HS-27A (cell line): ENCODE measurements at places on chromosomes 2 and 18.

DNA sequence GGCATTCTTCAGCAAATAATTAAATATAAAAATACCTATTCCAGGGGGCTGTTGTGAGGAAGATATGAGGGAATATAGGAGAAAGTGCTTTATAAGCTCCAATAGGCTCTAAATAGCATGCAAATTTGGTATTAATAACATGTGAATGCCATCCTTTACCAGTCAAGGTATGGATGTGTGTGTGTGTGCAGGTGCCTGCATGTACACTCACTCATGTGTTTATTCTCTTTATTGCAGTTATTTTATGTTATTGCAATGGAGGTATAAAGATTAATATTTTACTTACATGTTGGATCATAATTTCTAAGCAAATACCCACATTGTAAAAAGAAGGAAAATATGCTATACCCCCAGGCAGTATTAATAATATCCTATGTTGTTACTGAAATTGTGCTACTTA, 1093.0 kb upstream of the GYPC start:
- DNase-seq = no peak

- peak; percentile 80 for DNase-seq
These were observed 57.6 kb upstream of the ZNF519 start for GRCh38 chr18:14189858-14190257.

GRCh38 chr2:229539628-229540027, 174.7 kb downstream of the DNER start:
- no peak for DNase-seq

- no peak for DNase-seq
These were observed 24.4 kb downstream of the ADRA2B start for GRCh38 chr2:96091711-96092572.

GRCh38 chr18:9095297-9096006, 7.0 kb upstream of the NDUFV2 start:
- no peak for DNase-seq

- DNase-seq = peak; percentile 58
These were observed 3.9 kb downstream of the KCNK3 start for GRCh38 chr2:26696351-26696816.

GRCh38 chr18:70158992-70159717, 46.3 kb downstream of the RTTN start:
- no peak for DNase-seq

DNA sequence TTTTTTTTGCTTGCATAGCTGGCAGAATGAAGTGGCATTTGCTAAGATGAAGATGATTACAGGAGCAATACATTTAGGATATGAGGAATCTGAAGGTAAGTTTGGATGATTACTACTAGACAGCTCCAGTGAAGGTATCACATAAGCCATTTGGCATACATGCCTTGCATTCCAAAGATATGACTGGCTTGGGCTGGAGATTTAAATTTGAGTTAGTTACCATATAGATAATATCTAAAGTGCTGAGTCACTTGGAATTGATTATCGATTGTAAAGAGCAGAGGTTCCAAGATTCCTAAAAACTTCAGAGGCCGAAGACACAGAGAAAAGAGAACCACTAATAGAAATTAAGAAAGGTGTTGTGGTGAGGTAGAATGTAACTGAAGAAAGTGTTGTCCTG, 1026.4 kb downstream of the DSC3 start:
- peak; percentile 29 for DNase-seq

GRCh38 chr2:231720987-231721966, 13.0 kb downstream of the PTMA start:
- no peak for DNase-seq

DNA sequence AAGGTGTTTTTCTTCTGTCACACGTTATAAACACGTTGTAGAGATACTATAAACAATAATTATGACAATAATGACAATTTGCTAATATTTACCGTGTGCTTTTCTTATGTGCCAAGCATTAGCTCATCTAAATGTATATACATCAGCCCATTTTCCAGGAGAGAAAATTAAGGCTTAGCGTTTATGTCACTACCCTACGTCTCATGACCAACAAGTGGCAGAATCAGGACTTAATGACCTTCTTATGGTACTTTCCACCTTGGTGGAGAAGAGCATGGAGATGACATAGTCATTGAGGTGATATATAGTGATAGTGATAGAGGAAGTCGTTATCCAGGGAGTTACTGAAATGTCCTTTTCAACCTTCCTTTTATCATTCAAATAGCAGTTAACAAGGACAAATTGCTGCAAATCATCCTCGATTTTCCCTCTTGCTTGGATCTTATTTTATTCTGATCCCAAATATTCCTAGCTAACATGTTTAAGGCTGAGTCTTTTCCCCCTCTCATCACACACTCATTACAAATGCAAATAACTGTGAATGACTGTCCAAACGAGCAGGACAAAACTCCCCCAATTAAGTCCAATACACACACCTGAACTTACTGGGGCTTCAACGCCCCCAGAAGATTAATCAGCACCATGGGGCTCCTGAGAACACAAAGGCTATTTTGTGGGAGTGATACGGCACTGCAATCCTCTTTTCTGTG, 27.3 kb downstream of the SPRED2 start:
- DNase-seq = no peak

DNA sequence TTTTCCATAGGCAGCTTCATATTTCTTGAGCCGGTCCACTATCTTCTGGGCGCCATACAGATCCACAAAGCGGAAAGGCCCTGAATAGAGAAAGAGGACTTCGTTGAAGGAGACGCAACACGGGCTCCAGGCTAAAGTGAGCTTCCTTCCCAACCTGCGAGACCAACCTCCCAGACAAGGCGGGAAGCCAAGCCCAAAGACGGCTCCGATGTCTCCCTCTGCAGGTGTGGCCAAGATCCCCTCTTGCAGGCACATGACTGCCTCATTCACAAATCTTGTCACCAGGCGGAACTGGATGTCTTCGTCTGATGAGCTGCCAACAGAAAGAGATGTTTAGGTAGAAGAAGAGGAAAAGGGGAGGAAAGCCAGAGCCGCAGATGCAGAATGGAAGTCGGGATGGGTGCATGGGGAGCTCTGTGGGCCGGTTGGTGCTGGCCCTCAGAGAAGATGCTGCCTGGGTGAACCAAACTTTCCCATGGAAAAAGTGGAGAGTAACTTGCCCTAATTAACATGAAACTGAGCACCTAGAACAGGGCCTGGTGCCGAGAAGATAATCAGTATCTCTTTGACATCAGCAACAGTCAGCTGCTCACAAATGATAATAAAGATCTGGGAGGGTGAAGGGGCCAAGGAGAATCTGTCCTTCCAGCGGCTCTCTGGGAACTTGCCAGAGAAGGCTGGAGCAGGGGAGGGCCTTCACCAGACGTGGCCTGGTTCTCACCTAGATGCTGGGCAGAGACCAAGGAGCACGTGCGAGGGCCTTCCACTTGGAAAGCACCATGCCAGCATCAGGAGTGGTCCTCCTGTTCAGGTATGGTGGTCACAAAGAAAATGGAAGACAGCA, 18.6 kb downstream of the GAREM2 start:
- DNase-seq = no peak

DNA sequence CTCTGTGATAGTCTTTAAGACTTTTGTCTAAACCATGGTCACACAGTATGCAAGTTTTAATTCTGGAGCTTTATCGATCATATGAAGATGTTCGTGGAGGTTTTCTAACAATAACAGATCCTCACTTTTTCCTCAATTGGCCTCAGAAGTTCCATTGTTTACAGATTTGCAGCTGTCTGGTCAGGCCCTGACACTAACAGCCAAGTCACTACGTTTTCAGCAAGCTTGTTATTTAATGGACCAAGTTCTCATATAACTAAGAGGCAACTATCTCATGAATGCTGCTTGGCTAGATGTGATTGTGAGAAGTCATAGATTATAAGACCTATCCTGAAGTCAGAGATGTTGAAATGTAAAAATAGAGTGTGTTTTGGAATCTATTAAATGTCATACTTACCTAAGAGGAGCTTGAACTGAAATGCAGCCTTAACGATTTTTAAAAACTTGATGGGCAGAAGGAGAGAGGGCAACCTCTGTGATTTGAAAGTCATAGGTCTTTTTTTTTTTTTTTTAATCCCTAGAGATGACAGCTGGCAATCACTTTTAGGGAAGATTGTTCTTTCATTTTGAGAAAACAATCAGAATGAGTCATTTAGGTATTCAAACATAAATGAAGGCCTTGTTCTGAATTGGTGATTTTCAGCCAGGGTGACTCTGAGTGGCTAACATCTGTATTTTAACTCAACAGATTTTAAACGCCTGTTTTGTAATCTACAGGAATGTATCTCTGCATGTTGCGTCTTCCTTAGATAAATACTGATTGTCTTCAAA, 48.4 kb upstream of the NEMP2 start:
- DNase-seq = no peak

DNA sequence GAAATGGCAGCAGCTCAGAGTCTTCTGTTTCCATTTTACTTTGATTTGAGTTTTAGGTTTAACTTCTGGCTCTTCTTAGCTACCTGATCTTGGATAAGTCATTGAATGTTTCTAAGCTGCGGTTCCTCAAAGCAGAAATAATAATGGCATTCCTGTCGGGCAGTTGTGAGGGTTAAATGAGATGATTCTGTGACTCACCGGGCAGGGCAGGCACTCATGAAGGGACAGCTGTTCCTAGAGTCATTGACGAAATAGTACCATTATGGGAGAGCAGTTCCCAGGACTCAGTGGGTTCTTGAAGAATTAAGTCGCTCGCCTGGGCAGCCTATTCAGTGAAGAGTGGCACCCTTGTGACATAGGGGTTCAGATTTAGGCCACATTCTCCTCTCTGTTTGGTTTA, 10.3 kb downstream of the TRIB2 start:
- DNase-seq = no peak

DNA sequence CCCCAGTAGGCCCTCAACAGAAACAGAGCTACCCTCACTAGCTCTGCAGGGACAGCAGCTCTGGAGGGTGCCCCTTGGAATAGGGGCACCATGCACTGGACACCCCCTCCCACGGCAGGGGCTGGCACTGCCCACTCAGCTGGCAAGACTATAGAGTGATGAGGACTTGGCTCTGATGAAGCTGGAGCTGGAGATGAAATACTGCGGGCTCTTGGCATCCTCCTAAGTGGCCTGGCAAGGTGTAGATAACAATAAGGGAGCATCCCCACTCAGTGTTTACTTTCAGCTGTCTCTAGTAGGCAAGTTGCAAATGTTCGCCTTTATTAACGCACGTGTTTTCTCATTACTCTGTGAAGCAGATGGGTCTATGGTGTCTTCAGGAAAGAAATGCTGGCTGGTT, 92.7 kb downstream of the PDCL3 start:
- no peak for DNase-seq

DNA sequence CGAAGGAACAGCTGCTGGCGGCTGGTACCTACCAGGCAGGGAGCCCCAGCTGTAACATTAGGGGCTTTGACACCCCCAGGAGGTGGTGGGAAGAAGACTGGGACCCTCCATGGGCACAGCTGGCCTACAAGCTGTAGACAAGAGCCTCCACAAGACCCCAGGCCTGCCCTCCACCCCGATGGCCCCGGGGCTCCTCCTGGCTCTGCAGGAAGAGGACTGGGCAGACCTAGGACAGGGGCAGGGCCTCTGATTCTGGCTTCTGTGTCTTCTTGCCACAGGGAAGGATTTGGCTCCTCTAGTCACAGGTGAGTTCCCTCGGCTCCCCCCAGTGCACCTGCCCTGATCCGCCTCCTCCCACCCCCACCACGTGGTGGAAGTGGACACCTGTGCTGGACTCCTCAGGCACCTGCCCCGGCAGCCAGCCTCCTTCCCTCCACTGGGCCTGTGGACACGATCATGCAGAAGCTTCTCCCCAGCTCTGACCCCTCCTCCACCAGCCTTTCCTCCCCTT, 53.4 kb upstream of the ODC1 start:
- DNase-seq = no peak

DNA sequence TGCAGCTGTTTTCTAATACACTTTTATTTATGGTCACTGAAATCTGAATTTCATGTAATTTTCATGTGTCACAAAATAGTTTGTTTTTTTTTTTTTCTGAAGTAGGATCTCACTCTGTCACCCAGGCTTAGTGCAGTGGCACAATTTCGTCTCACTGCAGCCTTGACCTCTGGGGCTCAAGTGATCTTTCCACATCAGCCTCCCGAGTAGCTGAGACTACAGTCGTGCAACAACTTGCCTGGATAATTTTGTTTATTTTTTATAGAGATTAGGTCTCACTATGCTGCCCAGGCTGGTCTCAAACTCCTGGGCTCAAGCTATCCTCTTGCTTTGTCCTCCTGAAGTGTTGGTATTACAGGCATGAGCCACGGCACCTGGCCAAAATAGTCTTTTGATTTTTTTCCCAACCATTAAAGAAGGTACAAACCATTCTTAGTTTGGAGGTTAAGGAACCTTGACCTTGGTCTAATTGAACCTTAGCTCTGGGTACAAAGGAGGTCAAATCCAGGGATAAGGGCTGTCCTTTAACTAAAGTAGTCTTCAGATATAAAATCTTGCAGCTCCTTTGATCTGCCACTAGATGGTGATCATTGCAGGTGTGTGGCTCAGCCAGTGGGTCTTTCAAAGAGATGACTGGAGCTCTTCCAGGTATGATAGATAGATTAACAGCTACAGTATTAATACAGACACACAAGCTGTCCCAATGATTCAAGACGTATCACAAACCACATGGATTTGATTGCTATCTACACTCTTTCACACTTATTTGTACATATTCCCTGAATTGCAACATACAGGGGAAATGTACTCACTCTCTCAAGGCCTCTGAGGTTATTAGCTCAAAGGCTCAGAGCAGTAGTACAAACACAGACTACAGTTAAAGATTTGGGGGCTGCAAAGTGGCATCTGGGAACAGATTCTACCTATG, 4.7 kb upstream of the KRCC1 start:
- no peak for DNase-seq

- DNase-seq = no peak
These were observed 104.8 kb upstream of the TFPI start for GRCh38 chr2:187658952-187659525.

- no peak for DNase-seq
These were observed 119.9 kb upstream of the RND3 start for GRCh38 chr2:150607390-150607811.

DNA sequence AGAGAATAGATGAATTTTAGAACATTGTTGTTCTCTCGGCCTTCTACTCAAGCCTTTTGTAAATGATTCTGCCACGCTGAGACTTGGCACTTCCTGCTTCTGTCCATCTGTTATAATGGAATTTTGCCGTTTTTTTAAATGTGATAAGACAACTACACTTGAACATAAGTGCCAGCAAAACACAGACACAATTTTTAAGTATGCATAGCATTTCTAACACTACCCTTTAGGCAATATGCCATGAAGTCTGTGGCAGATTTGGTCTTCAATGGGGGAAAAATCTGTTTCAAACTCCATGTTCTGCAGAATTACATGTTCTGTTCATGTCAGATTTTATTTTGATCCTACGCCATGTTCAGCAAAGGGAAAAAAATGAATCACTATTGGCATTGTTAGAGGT, 1170.7 kb upstream of the SLC39A10 start:
- no peak for DNase-seq

DNA sequence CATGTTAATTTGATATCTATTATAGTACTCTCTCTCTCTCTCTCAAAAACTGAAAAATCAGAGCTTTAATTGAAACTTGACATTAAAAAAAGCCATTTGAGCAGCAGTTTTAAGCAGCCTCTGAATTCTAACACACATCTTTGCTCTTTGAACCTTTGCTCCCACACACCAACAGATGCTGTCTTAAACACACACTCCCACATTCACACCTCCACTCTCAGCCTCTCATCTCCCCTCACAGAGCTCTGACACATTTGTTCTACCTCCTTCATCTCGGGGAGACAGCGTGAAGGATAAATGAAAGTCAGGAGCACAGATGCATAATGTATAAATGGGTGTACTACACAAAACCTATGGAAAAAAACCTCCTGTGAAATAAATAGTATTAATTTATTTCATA, 95.2 kb downstream of the NAB1 start:
- DNase-seq = no peak

- DNase-seq = no peak
These were observed 43.8 kb downstream of the OSBPL6 start for GRCh38 chr2:178238154-178238521.
